Pancreas (tissue), 10 donors: ENCODE measurements at places on chromosomes 2 and 18.

GRCh38 chr2:71667256-71668182, 214.2 kb downstream of the DYSF start:
- no peaks in the 10 kb centered on the region for H3K4me1 ChIP-seq
- H3K36me3 ChIP-seq = no peaks in the 10 kb centered on the region
- no peak overlapping the region for H3K4me3 ChIP-seq
- peak; percentile 65 for DNase-seq
- no peak overlapping the region for H3K27ac ChIP-seq

- H3K4me1 ChIP-seq = peaks cover 23% of the 10 kb centered on the region
- peak overlapping the region; percentile 72 for H3K4me3 ChIP-seq
- peak overlapping the region; percentile 79 for H3K27ac ChIP-seq
- H3K27me3 ChIP-seq = no peaks in the 10 kb centered on the region
- no peaks in the 10 kb centered on the region for H3K36me3 ChIP-seq
These were observed 807 bp downstream of the GAREM1 start for GRCh38 chr18:32469691-32470459.

DNA sequence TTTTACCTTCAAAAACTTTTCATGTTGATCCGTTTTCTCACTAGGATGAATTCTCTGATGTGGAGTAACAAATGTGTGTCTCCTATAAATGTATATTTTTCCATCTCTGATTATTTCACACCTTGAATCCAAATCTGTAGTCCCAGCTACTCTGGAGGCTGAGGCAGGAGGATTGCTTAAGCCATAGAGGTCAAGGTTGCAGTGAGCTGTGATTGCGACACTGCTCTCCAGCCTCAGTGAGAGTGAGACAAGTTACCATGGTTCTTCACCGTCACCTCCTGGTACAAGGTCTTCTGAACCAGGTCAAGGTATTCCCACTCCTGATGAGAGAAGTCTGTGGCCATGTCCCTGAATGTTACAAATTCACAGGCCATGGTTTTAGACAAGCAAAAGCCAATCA, 15.1 kb downstream of the GMCL1 start:
- H3K4me3 ChIP-seq = no peak overlapping the region
- no peaks in the 10 kb centered on the region for H3K27me3 ChIP-seq
- no peaks in the 10 kb centered on the region for H3K36me3 ChIP-seq
- no peaks in the 10 kb centered on the region for H3K4me1 ChIP-seq
- no peak for DNase-seq

DNA sequence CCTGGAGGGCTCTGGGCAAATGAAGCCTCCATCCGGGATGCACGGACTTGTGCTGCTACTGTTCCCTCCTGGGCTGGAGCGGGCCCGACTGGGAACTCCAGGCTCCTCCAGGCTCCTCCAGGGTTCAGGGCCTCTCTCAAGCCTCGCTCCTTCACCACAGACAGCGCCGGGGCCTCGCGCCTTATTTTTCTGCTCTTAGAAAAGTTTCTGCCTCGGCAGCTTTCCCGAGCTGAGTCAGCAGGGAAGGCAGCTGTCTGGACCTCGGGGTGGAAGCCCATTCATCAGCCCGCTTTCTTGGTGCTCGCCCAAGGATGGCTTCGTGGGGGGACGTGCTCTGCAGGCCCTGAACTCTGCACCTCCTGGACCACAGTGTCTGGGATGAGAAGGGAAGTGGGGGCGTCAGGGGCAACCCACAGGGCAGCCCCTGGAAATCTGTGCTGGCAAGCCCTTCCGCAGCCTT, 12.9 kb upstream of the TEX51 start:
- no peaks in the 10 kb centered on the region for H3K27me3 ChIP-seq
- peak overlapping the region; percentile 33 for H3K4me3 ChIP-seq
- no peaks in the 10 kb centered on the region for H3K4me1 ChIP-seq
- H3K36me3 ChIP-seq = no peaks in the 10 kb centered on the region

GRCh38 chr2:146784602-146785001, 1060.2 kb upstream of the ACVR2A start:
- H3K36me3 ChIP-seq = no peaks in the 10 kb centered on the region
- no peaks in the 10 kb centered on the region for H3K4me1 ChIP-seq
- no peak overlapping the region for H3K4me3 ChIP-seq
- H3K27me3 ChIP-seq = no peaks in the 10 kb centered on the region
- no peak overlapping the region for H3K27ac ChIP-seq

- DNase-seq = peak; percentile 56
- H3K36me3 ChIP-seq = no peaks in the 10 kb centered on the region
- no peaks in the 10 kb centered on the region for H3K4me1 ChIP-seq
- H3K27ac ChIP-seq = no peak overlapping the region
These were observed 601.6 kb downstream of the CPS1 start for GRCh38 chr2:211157856-211158463.

DNA sequence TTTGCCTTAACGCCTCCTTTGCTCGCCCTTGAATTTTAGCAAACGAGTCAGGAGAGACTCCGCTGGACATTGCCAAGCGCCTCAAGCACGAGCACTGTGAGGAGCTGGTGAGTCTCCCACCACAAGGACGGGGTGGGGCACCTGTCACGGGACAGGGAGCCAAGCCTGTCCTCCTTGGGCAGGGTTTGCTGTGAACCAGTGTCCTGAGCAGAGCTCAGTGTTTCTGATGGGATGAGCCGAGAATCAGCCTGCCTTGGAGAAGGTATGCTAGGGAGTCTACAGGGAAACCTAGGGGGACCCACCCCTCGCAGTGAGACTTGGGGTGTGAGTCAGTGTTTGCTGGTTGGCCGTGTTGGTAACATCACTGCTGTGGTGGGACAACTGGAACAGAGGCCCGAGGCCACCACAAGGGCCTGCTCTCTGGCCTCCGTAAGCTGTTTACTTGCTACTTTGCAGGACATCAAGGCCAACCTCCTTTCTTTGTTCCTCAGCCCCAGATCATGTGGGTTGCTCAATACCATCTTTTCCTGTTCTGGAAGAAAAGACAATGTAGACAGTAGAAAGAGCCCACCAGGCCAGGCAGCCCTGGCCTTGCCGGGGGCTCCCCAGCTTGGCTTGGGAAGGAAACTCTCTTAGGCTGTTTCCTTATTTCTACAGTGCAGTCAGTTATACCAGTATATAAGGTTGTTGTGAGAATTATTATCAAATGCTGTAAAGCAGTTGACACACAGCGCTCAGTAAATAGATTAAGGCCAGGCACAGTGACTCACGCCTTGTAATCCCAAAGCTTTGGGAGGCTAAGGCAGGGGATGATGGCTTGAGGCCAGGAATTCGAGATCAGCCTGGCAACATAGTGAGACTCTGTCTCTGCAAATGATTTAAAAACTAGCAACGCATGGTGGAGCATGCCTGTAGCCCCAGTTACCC, 42.4 kb downstream of the ITGB1BP1 start:
- no peak overlapping the region for H3K27ac ChIP-seq
- H3K4me3 ChIP-seq = no peak overlapping the region
- H3K36me3 ChIP-seq = no peaks in the 10 kb centered on the region
- no peaks in the 10 kb centered on the region for H3K27me3 ChIP-seq

GRCh38 chr2:48108455-48108854, 202.2 kb upstream of the FBXO11 start:
- no peaks in the 10 kb centered on the region for H3K36me3 ChIP-seq
- no peak for DNase-seq
- H3K4me3 ChIP-seq = no peak overlapping the region
- no peaks in the 10 kb centered on the region for H3K4me1 ChIP-seq
- no peaks in the 10 kb centered on the region for H3K27me3 ChIP-seq

DNA sequence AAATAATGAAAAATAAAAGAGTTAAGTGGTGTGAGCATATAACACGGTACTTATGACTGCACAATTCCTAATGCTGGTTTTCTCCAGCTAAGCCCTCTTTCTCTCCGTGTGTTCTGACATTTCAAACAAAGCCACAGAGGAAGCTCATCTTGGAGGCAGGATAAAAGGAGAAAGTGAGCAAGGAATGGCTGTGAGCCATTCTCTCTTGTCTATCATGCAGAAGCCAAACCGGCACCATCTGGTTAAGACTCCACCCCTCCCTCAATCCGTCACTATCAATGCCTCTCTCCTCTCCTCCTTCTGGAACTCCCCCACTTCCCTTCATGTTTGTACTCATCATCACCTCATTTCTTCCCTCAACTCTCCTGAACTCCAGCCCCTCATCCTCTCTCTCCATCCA, 210.4 kb downstream of the TMEM163 start:
- no peak for DNase-seq
- no peaks in the 10 kb centered on the region for H3K36me3 ChIP-seq

GRCh38 chr2:176729706-176730569, 460.7 kb downstream of the MTX2 start:
- peak overlapping the region; percentile 62 for H3K27ac ChIP-seq
- H3K36me3 ChIP-seq = no peaks in the 10 kb centered on the region
- DNase-seq = peak; percentile 72
- peaks cover 10% of the 10 kb centered on the region for H3K4me1 ChIP-seq
- H3K4me3 ChIP-seq = no peak overlapping the region
- no peaks in the 10 kb centered on the region for H3K27me3 ChIP-seq

GRCh38 chr2:232113821-232114220, 152.3 kb downstream of the DIS3L2 start:
- no peak for DNase-seq
- no peak overlapping the region for H3K27ac ChIP-seq
- H3K36me3 ChIP-seq = no peaks in the 10 kb centered on the region
- no peaks in the 10 kb centered on the region for H3K27me3 ChIP-seq

DNA sequence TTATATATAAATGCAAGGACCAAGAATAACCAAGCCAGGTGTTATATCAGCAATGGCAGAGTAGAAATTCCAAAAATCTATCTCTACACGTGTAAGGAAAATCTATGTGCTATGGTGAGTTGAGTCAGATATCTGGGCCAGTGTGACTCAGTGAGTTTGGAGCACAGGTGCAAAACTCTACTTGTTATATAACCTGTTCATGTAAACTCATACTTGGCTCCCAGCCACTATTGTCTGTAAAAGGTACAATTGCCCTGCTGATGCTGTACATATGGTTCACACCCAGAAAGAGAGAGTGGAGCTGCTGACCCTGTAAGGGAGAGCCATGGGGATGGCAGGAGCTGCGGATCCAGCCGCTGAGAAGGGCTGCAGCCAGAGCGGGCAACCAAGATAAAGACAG, 112.0 kb downstream of the TRABD2A start:
- H3K27ac ChIP-seq = no peak overlapping the region
- no peak overlapping the region for H3K4me3 ChIP-seq
- H3K36me3 ChIP-seq = no peaks in the 10 kb centered on the region
- no peak for DNase-seq
- H3K27me3 ChIP-seq = no peaks in the 10 kb centered on the region

DNA sequence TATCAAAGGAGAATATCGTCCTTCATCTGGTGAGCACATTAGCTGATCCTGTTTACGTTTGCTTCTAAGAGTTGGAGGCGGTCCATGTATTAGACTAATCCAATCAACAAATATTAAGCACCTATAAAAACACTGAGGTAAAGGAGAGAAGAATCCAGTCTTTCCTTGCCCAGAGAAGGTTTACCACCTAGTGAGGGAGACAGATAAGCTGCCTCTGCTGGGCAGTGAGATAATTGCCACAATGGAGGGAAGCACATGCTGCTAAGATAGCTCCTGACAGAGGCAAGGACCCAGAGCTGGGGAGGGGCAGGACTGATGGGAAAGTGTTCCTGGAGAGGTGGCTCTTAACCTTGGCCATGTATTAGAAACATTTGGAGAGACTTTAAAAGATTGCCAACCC, 36.7 kb upstream of the ST8SIA5 start:
- no peak overlapping the region for H3K4me3 ChIP-seq
- H3K4me1 ChIP-seq = no peaks in the 10 kb centered on the region
- H3K27ac ChIP-seq = no peak overlapping the region
- no peak for DNase-seq
- no peaks in the 10 kb centered on the region for H3K27me3 ChIP-seq
- no peaks in the 10 kb centered on the region for H3K36me3 ChIP-seq

DNA sequence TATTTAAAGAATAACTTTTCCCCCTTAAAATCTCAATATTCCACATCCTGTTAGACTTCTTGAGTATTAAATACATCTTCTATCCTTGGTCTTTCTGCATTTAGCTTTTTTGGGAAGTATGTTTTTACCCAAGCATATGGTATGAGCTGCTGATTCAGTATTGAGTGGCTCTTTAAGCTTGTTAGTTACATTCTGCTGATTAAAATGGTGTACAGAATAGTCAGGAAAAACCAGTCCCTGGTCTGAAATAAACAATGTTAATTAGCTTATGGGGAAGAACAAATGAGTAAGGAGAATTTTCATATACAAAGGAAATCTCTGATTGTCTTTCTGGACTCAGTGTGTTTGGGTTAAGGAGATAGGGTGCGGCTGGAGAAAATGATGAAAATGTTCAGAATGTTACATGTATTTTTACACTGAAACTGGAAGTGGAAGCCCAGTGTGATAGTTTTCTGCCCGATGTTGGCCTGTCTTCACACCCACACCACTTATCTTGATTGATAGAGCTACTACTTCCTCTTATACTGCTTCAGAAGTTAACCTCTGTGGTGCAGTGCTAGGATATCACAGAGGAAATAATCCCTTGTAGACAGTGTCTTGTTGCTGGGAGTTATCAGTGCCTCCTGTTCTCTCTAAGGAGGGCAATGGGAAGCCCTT, 84.0 kb downstream of the MSH2 start:
- H3K27ac ChIP-seq = no peak overlapping the region
- H3K4me3 ChIP-seq = no peak overlapping the region
- H3K27me3 ChIP-seq = no peaks in the 10 kb centered on the region
- H3K36me3 ChIP-seq = no peaks in the 10 kb centered on the region

- no peaks in the 10 kb centered on the region for H3K4me1 ChIP-seq
- H3K27ac ChIP-seq = no peak overlapping the region
- H3K27me3 ChIP-seq = no peaks in the 10 kb centered on the region
- H3K36me3 ChIP-seq = no peaks in the 10 kb centered on the region
These were observed 419.2 kb downstream of the NR4A2 start for GRCh38 chr2:155913356-155913755.

DNA sequence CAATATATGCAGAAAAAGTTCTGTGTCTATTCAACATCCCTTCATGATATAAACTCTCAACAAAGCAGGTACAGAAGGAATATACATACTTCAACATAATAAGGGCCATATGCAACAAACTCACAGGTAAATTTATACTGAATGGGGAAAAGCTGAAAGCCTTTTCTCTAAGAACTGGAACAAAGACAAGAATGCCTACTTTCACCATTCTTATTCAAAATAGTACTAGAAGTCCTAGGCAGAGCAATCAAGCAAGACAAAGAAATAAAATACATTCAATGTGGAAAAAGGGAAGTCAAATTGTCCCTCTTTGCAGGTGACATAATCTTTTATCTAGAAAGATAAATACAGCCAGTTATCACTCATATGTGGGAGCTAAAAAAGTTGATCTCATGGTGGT, 116.3 kb downstream of the ACVR1 start:
- H3K4me3 ChIP-seq = no peak overlapping the region
- no peaks in the 10 kb centered on the region for H3K4me1 ChIP-seq
- H3K36me3 ChIP-seq = peaks cover 7% of the 10 kb centered on the region
- no peak for DNase-seq
- H3K27ac ChIP-seq = no peak overlapping the region
- H3K27me3 ChIP-seq = no peaks in the 10 kb centered on the region

- no peak overlapping the region for H3K4me3 ChIP-seq
- H3K36me3 ChIP-seq = no peaks in the 10 kb centered on the region
- DNase-seq = no peak
- peaks cover 19% of the 10 kb centered on the region for H3K4me1 ChIP-seq
- H3K27ac ChIP-seq = no peak overlapping the region
These were observed 12.5 kb downstream of the KCNIP3 start for GRCh38 chr2:95309599-95309998.

GRCh38 chr2:172311921-172312345, 115.5 kb upstream of the ITGA6 start:
- DNase-seq = no peak
- H3K27me3 ChIP-seq = no peaks in the 10 kb centered on the region
- no peak overlapping the region for H3K4me3 ChIP-seq
- no peaks in the 10 kb centered on the region for H3K4me1 ChIP-seq

GRCh38 chr2:219158025-219158424, 2.6 kb downstream of the NHEJ1 start:
- no peak overlapping the region for H3K4me3 ChIP-seq
- no peak overlapping the region for H3K27ac ChIP-seq
- H3K36me3 ChIP-seq = peaks cover 6% of the 10 kb centered on the region
- DNase-seq = no peak
- H3K4me1 ChIP-seq = peaks cover 4% of the 10 kb centered on the region
- no peaks in the 10 kb centered on the region for H3K27me3 ChIP-seq
